Activated naive CD4-positive, alpha-beta T cell (primary cell): ENCODE measurements at places on chromosomes 6 and 20.
A peak's percentile ranks its signal among the peaks of the same experiment; 100 is the strongest.

DNA sequence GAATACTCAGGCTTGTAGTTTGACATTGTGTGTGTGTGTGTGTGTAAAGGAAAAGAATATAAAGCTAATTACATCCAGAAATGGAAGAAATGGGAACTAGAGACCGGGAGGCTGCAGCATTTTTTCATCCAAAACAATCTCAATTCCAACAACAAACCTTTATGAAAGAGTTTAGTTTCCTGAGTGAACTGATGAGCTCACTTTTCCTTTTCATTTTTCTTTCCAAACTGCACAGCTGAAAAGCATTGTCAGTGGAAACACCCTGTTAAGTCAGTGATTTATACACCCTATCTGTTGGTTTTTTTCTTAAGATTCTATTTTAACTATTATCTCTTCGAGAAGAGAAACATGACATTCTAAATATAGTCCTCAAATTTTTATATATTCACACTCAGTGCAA lies 130.9 kb downstream of the RFPL4B start:
- no peak for DNase-seq

GRCh38 chr6:107628878-107629277 lies 139.0 kb downstream of the SOBP start:
- DNase-seq = no peak

DNA sequence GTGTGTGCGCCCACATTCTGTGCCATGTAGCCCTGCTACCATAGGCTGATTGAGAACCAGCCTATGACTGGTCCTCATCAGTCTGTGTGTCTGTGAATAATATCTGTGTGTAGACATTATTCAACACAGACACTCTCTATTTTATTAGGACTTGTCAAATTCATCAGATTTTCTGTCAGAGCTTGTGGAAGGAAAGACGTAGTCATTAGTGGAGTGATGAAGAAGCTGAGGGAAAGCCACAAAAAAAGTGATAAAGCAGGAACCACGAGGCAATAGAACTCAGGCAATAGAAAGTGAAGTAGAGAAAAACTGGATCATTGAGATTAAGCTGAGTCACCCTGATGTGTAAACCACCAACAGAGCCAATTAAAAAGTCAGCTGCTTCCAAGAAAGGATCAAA lies 122.2 kb upstream of the MARCKS start:
- no peak for DNase-seq

DNA sequence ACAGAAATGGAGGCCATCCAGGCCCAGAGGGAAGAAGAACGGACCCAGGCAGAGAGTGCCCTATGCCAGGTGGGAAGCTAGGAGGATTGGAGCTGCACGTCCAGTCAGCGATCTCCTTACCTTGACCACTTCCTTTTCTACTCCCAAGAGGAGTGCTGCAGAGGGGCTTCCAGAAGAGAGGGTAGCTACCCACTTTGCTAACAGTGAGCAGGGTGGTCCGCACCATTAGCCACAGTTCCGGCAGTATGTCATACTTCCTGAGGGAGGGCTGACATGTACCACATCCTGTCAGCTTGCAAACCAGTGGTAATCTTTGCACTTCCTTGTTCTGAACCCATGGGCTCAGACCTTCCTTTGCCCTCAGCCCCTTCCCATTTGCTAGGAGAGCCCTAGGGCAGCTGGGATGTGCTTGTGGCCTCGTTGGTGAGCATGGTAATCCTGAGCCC lies 35.4 kb downstream of the CEP250 start:
- peak; percentile 37 for DNase-seq

DNA sequence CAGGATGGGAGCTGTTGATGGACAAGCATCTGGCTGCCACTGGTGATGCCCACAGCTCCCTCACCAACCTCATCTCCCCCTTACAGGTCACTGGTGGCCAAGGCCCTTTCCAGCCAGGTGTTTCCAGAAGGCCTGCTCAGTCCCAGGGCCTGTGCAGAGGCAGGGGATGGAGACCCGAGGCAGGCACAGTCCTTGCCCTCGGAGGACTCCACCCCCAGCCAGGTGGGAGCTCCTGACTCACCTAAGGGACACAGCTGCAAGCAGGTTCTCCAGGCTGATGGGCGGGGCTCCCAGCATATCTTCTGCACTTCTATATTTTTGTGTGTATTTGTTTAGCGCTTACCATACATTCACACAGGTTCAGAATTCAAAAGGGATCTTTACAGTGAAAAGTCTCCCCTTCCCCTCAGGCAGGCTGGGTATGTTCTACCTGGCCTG lies 17.4 kb downstream of the PRPH2 start:
- no peak for DNase-seq

- no peak for DNase-seq
These were observed 10.6 kb downstream of the RPS10 start for GRCh38 chr6:34414999-34415858.
